Inflammatory macrophage treated with lipopolysaccharide for 1 hour (primary cell): ENCODE measurements at places on chromosomes 3 and 15.

DNA sequence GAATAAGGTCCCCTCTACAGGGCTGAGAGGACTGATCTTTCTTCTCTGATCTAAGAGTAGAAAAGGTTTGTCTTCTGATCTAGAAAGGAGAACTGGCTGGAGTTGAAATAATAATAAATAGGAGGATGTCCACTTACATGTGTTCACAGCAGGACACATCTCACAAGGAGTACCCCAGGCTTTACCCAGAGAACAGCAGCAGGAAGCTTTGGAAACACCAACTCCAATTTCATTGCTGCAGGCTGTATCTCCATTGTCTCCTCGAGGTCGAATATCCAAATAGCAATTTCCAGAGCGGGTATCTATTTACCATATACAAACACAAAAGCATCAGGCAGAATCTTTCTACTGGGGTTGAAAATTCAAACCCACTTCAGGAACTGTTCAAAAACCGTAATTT lies 136.6 kb downstream of the DUT start:
- DNase-seq, result no peak

DNA sequence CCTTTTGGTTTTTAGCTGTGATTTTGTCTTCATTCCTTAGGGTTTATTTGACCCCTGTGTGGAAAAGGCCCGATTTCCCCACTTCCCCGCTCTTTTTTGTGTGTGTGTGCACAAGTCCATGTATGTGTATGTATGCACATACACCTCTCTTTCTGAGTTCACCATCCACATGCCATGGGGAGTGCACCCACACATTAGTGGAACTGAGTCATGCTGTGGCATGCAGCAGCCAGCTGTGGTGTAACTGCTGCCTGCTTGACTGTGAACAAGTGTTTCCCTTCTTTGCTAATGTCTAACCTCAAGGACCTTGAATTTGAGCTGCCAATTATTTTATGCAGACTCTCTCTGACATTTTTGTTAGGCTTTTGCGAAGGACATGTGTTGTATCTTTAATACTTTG lies 434.9 kb upstream of the TPM1 start:
- DNase-seq, result peak; percentile 31

GRCh38 chr3:120064641-120065040 lies 29.6 kb downstream of the GSK3B start:
- no peak for DNase-seq

DNA sequence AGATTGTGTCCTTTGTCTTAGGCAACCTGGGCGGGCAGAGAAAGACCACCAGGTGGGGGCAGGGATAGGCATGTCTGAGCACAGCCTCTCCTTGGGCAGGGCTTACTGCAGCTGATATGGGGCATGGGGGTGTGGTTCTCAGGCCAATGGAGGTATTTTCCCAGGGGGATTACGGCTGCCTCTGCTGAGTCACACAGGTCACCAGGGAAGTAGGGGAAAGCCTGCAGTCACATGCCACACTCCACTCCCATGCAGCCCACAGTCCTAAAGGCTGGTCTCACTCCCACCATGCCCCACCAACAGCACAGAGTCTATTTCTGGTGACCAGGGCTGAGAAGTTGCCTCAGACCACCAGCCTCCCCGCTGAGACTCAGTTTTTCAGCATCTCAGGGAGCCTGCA lies 466.4 kb downstream of the DIPK2A start:
- peak; percentile 6 for DNase-seq

DNA sequence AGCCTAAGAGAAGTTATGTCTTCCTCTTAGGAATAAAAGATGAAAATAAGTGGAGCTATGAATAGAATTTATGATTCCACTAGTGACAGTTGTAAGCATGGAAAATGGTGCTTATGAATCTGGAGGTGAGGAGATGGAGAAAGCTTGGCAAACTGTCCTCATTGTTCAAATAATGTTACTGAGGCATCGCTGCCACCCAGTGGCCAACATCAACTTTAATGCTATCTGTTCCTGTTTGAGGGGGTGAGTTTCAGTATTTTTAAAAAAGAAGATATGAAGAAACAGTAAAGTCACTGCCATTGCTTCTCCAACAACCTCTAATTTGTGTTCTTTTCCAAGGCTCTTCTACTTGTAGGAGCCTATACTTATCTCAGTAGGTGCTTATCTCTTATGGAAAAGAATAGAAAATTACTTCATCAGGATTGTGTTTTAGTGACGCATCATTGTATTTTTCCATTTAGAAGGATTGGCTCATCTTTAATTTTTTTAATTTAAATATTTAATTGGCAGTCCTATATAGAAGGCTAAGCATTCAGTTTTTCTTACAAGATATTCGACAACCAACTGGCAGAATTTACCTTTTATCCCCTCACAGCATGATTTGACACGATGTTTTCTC lies 260.4 kb upstream of the P2RY1 start:
- DNase-seq, result peak; percentile 55

GRCh38 chr3:133135306-133135705 lies 97.1 kb downstream of the TMEM108 start:
- DNase-seq, result no peak

GRCh38 chr15:66948294-66948693 lies 117.1 kb upstream of the SMAD3 start:
- DNase-seq, result no peak

GRCh38 chr3:195542316-195542697 lies 818 bp downstream of the PPP1R2 start:
- DNase-seq, result peak; percentile 54

GRCh38 chr3:7793786-7794185 lies 707.8 kb upstream of the LMCD1 start:
- DNase-seq, result no peak

GRCh38 chr3:165518346-165518745 lies 318.9 kb downstream of the BCHE start:
- DNase-seq, result no peak

- DNase-seq, result no peak
Observed at GRCh38 chr3:171121801-171122200, 95.3 kb upstream of the SLC2A2 start.

GRCh38 chr3:184352149-184352785 lies 9.1 kb downstream of the CLCN2 start:
- DNase-seq, result no peak

- peak; percentile 99 for DNase-seq
Observed at GRCh38 chr3:23071758-23072157, 131.4 kb upstream of the UBE2E2 start.

DNA sequence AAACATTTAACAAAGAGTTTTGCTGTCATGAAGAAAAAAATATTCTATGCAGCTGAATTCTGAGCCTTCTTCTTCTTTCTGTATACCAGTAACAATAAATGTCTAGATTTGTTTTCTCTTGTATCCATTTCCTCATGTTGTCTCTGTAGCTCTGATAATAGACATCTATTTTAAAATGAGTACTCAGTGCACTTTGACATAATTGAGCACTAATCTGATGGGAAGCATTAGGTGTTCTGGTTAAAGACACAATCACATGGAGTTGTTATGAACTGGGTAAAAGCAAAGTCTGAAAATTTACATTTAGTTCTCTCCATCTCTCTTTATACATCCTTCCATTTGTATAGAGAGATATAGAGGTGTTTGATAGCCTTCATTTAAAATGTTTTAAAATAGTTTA lies 230.0 kb downstream of the BCHE start:
- no peak for DNase-seq

DNA sequence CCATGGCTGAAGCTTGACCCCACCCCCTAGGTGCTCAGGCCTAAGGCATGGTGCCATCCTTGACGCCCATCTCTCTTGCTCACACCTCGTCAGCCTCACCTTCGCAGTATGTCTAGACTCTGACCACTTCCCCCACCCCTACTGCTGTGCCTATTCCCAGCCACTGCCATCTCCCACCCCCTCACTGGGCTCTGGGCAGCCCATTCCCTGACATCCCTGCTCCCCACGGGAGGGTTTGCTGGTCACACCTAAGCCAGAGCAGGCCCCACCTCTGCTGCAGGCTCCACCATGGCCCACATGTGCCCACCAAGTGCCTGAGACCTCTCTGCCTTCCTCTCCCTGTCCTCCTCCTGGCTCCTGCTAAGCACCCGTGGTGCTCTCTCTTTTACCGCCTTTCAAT lies 47.7 kb upstream of the PRR23E start:
- DNase-seq, result no peak

GRCh38 chr15:63800739-63801138 lies 33.0 kb downstream of the HERC1 start:
- DNase-seq, result no peak

GRCh38 chr3:20488151-20488550 lies 302.1 kb upstream of the SGO1 start:
- no peak for DNase-seq

- DNase-seq, result no peak
Observed at GRCh38 chr15:83592370-83593040, 61.4 kb upstream of the ADAMTSL3 start.

DNA sequence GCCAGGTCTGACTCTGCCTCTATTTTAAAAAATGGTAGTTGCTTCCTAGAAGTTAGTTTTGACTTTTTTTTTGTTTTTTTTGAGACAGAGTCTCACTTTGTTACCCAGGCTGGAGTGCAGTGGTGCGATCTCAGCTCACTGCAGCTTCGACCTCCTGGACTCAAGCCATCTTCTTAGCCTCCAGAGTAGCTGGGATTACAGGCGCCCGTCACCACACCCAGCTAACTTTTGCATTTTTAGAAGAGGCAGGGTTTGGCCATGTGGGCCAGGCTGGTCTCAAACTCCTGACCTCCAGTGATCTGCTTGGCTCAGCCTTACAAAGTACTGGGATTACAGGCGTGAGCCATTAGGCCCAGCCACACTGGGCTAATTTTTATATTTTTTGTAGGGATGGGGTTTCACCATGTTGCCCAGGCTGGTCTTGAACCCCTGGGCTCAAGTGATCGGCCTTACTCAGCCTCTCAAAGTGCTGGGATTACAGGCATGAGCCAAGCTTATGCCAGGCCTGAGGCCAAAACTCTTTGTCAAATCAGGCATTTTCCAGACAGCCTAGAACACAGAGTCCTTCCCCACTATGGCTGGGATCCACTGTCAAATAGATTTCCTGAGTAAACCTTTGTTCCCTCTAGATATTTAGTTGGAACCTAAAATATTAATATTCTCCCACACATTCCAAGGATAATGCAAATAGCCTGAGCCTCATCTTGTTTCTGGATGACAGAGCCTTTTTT lies 13.7 kb downstream of the C3orf62 start:
- DNase-seq, result no peak

DNA sequence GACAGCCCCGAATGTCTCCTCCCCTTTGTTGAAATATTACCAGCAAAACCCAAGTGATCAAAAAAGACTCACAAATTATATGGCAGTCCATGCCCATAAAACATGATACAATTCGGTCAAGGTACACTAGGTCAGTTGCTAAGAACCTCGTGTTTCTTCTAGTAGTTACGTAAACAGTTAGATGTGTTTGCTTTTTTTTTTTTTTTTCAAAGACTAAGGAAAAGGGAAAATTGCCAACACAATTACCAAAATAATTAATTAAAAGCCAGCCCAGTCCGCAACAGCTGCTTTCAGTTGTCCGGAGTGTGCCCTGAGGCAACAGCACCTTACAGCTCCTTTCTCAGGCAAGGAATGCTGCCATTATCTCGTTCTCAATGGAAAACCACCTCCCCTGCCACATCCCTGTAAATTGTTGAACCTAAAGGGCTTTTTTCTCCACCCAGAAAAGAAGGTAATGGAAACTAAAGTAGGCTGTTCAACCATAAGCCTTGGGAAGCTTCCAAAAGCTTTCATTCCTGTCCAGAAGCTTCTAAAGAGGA lies 129.2 kb upstream of the TSC22D2 start:
- no peak for DNase-seq

DNA sequence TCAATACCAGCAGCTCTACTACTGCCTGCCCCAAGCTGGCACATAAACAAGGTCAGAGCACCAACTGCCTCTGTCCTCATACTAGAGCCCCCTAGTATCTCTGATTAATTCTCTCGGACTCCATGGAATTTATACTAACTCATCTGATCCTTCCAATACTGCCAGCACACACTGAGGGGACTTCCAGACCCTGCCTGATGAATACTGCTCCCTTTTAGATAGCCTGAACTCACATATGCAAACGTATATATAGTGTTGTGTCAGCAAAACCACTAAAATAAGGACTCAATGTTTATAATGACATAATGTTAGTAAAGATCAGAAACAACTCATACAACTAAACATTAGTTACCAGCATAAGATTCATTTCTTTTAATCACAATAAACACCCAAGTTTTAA lies 25.0 kb downstream of the CEP70 start:
- no peak for DNase-seq

DNA sequence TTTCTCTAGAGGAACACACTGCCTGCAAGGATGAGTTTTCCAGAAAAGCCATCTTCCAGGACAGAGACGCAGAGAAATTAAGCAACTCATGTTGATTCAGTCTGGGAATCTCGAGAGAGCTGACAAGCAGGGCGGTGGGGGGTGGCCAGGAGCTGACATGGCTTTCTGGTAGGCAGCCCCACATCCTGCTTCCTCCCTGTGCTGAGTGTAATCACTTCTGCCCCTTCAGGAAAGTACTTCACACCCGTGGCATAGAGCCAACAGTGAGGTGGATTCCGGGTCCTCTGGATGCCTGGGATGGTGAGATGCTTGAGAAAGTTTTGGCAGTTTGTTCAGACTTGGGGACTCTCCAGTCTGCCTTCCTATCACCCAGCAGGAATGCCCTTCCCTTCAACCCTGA lies 221.1 kb downstream of the SLCO3A1 start:
- DNase-seq, result peak; percentile 21

DNA sequence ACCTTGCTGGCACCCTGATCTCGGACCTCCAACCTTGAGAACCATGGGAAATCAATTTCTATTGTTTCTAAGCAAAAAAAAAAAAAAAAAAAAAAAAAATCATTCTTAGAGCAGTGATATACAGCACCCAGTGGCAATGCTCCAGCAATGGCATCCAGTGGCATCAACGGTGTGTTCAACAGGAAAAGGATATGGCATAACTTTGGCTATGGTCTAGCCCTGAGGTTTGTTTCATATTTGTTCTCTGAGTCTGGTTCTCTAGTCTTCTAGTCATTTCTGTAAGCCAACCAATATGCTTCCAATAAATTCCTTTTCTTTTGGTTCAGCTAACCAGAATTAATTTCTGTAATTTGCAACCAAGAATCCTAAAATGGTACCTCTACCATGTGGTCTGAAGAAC lies 19.2 kb downstream of the DENND4A start:
- DNase-seq, result no peak
